ENCODE measurements at places on chromosomes 5 and 9.

DNA sequence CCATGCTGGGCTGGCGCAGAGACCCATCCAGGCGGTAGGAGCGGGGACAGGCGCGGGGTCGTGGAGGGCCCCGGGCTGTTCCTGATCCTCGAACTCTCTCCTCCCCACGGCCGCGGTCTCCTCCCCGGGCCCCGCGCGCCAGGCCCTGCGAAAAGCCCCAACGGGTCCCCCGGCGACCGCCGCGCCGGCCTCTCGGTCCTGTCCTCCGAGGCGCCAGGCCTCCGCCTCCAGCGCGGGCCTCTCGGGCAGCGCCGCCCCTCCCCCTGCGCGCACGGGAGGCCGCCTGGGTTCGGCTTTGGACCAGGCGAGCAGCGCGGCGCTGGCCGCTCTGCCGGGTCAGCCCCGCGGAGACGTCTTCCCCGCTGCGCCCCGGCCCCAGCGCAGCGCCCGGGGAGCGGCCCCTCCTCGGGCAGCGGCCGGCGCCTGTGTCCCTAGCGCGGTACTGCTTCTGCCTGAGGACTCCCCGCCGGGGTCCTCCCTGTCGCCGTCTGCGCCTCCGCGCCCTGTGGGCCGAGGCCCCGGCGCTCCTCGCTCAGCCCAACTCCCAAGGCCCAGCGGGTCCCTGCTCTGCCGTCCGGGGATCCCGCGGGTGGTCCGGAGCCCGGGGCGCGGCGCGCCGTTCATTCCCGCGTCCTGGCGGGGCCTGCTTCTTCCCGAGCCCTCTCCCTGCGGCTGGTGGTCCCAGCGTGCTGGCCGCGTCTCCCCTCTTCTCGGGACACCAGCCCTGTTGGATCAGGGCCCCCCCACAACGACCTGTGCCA lies 13.4 kb downstream of the COL23A1 start:
- DNase-seq = no peak

- no peak for DNase-seq
Observed at GRCh38 chr5:117041926-117042595, 467.4 kb upstream of the SEMA6A start.

GRCh38 chr5:103117471-103117991 lies 2.4 kb downstream of the GIN1 start:
- DNase-seq = no peak

DNA sequence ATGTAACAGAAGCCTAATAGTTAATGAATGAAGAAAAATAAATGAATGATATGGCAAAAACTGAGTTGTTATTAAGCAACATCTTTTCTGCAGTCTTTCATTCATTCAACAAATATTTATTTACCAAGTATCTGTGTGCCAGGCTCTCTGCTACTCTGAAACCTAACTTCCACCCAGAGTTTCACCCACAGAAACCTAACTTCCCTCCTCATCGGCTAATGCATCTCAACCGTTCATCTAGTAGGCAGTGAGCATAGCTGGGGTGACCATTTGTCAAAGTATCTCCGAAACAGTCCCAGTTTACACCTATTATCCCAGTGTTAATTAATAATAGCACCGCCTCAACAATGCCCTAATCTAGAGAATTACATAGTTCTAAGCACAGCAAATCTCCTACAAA lies 1.5 kb downstream of the TTC39B start:
- no peak for DNase-seq

DNA sequence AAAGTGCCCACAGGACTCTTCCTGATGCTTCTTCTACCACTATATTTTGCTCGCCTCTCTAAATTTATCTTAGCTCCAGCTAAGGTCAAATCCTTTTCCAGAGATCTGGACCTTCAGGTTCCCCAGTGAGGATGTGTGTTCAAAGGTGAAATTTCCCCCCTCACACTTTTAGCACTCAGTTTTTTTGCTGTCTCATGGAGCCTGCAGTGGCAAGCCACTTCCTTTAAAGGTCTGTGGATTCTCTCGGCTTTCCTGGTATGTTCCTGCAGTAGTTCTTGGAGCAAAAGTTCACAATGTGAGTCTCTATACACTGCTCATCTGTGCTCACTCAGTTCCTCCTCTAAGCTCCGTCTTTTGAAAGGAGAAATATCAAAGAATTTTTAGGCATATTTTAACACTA lies 181.4 kb downstream of the LURAP1L start:
- no peak for DNase-seq

DNA sequence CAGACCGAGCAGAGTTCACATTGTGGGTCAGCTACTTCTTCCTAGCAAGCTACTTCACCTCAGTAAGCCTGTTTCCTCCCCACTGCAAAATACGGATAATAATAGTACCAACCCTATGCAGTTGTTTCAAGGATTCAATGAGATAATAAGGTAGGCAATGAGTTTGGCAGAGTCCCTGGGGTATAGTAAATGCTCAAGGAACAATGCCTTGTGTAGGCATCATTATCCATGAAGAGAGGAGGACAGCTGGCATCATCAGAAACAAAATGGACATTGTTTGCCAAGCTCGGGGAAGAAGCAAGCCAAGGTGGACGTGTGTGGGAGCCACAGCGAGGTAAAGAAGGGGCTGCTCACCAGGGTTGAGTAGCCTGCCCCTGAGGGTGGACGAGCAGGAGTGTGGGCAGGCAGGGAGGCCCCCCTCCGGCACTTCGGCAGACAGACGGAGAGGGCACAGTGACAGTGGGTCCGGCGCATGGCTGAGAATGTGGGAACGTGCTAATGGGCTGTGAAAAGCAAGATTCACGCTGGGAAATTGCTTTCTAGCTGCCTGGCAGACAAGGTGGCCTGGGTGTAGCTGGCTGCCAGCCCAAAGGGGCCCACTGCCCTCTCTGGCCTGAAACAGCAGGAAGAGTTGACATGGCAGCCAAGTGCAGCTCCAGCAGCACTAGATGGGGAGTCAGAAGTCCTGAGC lies 10.1 kb downstream of the CAMK2A start:
- DNase-seq = no peak

DNA sequence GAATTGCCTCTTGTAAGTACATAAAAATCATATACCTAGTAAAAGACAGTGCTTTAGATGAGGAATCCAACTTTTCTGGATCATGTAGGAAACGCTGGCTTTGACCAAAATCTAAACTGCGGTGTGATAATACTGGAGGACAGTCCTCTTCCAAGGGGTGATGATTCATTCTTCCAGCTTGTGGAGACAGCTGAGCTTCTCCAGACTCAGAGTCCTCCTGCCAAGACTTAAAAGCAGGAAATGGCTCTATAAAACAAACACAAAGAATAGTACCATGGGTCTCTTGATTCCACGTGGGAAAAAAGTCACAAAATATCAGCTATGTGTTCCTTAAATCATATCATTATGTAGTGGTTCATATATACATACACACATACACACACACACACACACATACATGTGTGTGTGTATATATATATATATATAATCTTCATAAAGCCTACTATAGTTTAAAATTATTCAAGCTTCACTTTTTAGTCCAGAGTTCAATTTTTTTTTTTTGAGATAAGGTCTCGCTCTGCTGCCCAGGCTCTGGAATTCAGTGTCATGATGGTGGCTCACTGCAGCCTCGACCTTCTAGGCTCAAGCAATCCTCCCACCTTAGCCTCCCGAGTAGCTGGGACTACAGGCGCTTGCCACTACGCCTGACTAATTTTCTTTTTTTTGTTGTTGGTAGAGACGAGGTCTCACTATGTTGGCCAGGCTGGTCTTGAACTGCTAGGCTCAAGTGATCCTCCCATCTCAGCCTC lies 65.0 kb downstream of the PKD2L2 start:
- DNase-seq = peak; percentile 88

GRCh38 chr5:95609711-95610110 lies 10.2 kb upstream of the GPR150 start:
- no peak for DNase-seq

DNA sequence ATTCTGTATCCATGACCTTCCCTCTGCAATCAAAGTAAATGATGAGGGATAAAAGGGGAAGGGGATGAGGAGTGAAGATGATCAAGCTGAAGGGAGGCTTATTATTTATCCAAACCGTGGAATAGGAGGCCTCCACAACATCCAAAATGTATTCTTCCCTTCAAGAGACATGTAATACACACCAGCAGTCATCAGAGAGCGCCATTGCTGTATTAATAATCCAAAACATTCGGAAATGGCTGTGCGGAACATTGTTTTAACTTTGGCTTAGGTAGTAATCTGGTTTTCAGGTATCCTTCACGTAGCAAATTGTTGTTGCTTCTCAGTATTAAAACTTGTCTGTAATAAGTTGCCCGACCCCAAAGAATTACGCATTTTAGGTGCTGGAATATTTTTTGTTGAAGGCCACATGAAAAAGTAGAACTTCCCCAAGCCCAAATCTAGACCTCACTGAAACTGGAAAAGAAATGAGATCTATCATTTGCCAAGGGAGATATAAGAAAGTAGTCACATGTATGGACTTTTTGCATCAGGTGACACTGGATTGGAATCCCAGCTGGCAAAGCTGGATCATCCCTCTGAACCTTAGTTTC lies 2.6 kb upstream of the BOD1 start:
- DNase-seq = peak; percentile 63

- no peak for DNase-seq
Observed at GRCh38 chr9:34035656-34036055, 13.0 kb downstream of the UBAP2 start.

- DNase-seq = peak; percentile 29
Observed at GRCh38 chr5:42929871-42930270, 110.2 kb downstream of the ANXA2R start.

- no peak for DNase-seq
Observed at GRCh38 chr9:135601988-135602387, 37.4 kb downstream of the GLT6D1 start.

- DNase-seq = no peak
Observed at GRCh38 chr5:173744551-173744950, 128.1 kb upstream of the BOD1 start.

- DNase-seq = no peak
Observed at GRCh38 chr9:2298217-2298616, 283.1 kb downstream of the SMARCA2 start.

DNA sequence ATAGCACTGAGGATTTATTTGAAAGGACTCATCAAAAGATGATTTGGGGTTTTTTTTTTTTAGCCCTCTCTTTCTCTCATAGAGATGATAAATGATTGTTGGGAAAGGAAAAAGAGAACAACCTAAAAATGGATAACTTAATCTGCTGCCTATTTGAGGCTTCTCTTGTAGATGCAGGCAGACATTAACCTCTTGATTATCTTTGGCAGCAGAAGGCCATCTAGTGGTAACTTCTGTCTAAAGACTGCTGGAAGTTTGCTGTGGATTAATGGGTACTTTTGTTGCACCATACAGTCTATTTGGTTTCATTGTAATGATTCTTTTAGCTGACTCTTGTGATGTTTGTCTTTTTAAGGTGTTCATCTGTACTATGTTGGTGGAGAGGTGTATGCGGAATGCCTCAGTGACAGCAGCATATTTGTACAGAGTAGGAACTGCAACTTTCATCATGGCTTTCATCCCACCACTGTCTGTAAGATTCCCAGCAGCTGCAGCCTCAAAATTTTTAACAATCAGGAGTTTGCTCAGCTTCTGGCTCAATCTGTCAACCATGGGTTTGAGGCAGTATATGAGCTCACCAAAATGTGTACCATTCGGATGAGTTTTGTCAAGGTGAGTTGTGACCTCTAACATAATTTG lies 18.8 kb downstream of the SMIM32 start:
- DNase-seq = peak; percentile 51

- no peak for DNase-seq
Observed at GRCh38 chr5:57324181-57324580, 150.3 kb downstream of the GPBP1 start.

DNA sequence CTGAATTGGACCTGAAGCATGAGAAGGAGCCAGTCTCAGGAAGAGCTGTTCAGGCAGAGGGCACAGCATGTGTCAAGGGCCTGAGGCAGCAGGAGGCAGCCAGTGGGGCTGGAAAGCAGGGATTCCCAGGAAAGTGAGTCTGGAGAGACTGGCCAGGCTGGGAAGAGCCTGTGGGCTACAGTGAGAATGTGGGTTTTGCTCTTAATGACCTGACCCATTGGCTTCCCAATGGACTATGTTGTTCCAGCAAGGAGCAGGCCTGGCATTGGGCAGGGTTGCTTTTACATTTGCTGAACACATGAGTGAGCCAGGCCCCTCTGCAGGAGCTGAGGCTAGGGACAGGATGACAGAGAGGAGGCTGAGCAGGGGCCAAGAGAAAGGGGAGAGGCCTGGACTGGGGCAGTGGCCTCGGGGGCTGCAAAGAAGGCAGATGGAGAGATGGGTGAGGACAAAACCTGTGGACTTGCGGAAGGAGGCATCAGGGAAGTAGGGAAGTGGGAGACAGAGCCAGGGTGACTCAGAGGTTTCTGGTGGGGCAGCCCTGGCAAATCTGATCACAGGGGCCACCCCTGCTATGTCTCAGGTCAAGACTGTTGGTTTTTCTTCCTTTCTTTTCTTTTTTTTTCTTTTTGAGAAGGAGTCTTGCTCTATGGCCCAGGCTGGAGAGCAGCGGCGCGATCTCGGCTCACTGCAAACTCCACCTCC lies 65.9 kb upstream of the NEK6 start:
- DNase-seq = no peak

DNA sequence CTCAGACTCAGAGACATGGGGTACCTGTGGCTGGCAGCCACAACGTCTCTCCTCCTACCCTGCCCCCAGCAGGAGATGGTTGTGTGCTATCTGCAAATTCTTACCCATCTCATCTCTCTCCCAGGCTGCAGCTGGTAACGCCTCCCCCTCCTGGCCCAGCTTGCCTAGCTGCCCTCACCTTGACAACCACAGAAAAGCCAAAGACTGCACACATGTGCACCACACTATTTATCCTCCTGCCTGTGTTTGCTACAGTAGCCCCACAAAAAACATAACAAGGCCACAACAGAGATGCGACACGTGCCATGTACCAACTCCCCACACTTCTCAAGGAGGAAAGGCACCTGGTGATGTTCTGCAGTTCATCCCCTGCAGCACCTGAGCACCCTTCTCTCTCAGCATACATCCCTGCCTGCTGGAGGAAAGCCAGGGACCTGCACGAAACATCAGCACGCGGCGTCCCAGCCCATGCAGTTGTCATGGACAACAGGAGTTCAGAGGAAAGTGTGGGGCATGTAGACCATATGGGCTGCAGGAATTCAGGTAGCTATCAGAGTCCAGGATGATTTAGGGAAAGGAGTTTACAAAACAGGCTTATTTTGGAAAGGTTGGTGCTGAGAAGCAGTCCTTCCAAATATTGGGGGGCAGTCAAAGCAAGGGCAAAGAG lies 168.7 kb downstream of the C5orf15 start:
- DNase-seq = no peak
